Esophagus muscularis mucosa (tissue), 4 donors: ENCODE measurements at places on chromosomes 3 and 15. TPM values are rescaled to one million over a fixed set of nuclear protein-coding genes. Genes with fewer than 3 reads are reported as not detected.

- H3K36me3 ChIP-seq, result no peaks in the 10 kb centered on the region
- no peak overlapping the region for H3K4me3 ChIP-seq
- H3K27me3 ChIP-seq, result no peaks in the 10 kb centered on the region
- DNase-seq, result peak; percentile 66
Observed at GRCh38 chr3:126293370-126294082, 63.7 kb downstream of the KLF15 start.

- no peaks in the 10 kb centered on the region for H3K27me3 ChIP-seq
- H3K36me3 ChIP-seq, result no peaks in the 10 kb centered on the region
- DNase-seq, result no peak
- no peaks in the 10 kb centered on the region for H3K4me1 ChIP-seq
- no peak overlapping the region for H3K27ac ChIP-seq
Observed at GRCh38 chr3:173702561-173702960, 305.0 kb downstream of the NLGN1 start.

GRCh38 chr3:15064299-15064834 lies 748 bp downstream of the MRPS25 start:
- peak overlapping the region; percentile 87 for H3K27ac ChIP-seq
- peak overlapping the region; percentile 98 for H3K4me3 ChIP-seq
- DNase-seq, result no peak
- H3K4me1 ChIP-seq, result peaks cover 24% of the 10 kb centered on the region
- no peaks in the 10 kb centered on the region for H3K36me3 ChIP-seq
- H3K27me3 ChIP-seq, result no peaks in the 10 kb centered on the region

Gene GP5
- total RNA-seq, result not detected
